ENCODE measurements at places on chromosomes 6 and 20.

DNA sequence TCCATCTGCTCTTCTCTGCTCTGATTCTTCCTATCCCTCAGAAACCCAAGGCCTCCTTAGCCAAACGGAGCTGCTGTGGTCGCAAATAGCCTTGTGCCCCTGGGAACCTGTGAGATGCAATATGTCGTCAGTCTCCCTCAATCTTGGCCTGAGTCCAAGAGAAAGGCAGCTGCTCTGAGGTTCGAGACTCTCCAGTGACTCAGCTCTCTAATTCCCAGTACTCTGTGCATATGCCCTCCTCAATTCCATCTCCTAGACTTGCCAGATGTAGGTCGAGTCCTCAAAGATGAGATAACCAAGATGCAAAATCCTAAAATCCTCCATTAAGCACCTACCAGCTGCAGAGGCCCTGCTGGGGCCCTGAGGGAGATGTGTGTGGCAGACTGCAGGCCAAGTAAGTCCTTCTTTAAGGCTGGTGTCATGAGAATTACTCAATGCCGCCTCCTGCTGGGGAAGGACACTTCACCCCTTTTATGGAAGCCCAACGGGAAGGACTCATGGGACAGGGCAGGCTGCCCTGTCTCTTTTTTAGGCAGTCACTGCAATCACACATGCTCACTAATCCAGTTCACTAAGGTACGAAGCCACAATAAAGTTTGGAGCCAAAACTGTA, 28.5 kb downstream of the C6orf15 start:
- peak; percentile 54 for DNase-seq

GRCh38 chr6:119844387-119844786, 494.8 kb upstream of the MAN1A1 start:
- DNase-seq, result no peak

DNA sequence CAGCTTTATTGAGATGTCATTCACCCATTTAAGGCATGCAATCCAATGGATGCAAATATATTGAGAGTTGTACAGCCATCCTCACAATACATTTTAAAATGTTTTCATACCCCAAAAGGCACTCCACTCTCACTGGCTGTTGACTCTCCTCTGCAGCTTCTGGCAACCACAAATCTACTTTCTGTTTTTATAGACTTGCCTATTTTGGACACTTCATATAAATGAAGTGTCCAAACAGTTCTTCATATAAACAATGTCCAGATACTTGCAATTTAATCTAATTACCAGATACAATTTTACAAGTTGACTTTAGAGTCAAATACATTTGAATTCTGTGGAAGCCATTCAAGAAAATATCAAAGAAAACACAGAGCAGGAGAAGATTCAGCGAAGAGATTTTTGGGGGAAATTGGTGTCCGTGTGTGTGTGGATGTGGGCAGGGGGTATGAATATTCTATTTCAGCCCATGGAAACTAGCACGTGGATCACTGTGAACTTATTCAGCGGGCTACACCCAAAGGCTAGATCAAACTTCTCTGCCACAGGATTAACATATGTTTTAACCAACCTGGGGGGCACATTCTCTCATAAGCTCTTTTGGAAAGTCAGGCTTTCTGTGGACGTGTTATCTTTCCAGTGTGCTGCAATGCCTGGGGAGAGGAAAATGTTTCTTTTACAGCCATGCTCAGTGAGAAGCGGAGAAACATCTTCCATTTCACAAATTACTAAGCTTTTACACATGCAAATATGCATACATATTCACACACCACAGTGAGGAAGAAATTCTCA, 73.9 kb downstream of the PLG start:
- no peak for DNase-seq

DNA sequence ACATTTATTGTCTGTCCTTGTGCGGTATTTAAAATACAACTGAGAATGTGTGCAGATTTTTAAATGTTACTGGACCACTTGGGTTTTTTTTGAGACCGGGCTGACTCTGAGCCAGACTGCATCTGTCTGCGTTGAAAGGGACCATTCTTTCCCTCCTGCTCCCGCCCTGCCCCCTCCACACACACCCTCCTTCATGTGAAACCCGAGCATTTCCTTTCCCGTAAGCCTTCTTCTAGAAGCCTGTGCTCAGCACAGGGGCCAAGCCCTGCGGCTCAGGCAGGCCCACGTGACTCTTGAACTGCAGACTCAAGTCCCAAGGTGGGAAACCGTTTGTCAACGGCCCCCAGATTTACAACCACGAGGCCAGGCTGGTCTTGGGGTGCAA, 82.7 kb upstream of the FOXC1 start:
- peak; percentile 73 for DNase-seq

DNA sequence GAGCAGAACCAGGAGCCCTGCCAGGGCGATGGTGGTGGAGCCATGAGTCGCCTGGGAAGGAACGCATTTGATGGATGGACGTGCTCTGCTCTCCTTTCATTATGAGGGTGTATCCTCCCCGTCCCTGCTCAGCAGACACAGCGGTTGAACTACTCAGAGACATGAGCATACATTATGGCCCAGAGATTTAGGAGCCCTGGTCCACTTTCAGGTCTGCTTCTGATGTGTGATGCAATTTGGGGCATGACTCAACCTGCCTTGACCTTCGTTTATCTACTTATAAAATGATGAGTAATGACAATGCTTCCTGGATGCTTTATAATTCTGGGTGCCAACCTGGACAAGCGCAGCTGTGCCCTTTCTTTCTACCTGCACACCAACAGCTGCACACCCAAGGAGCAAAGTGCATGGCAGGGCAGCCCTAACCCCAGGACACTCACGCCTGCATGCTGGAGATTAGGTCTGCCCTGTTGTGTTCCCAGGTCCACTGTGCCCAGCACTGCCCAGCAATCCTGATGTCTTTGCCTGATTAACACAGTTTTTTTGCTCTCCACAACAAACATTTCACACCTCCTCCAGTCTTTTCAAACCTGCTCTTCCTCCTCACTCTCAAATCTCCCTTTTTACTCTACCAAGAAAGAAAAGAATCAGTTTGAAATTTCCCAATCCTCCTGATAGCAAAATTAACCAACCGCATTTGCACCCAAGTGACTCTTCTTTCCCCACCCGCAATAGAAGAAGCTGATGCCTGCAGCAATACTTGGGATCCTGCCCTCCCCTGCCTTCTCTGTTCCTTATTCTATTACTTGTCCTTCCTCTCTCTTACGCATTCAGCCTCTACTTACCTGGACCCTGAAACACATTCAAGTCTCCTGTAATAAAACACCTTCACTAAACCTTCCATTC, 81.2 kb downstream of the EZR start:
- DNase-seq, result no peak

GRCh38 chr6:56856036-56856580, 98.8 kb upstream of the BEND6 start:
- no peak for DNase-seq

DNA sequence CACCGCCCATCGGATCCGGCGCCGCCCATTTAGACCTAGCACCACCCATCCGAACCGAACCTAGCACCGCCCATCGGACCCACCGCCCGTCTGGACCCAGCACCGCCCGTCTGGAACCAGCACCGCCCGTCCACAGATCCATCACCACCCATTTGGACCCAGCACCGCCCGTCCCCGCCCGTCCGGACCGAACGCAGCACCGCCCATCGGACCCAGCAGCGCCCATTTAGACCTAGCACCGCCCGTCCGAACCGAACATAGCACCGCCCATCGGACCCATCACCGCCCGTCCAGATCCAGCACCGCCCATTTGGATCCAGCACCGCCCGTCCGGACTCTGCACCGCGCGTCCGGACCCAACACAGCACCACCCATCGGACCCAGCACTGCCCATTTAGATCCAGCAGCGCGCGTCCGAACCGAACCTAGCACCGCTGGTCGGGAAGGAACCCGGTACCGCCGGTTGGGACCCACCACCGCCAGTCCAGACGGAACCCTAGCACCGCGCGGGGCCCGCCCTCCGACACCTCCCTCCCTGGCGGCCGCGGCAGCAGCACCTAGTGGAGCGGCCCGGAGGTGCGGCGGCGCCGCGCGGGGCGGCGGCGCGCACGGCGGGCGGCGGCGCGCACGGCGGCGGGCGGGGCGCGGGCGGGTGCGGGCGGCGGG, 348 bp upstream of the AFDN start:
- peak; percentile 66 for DNase-seq

DNA sequence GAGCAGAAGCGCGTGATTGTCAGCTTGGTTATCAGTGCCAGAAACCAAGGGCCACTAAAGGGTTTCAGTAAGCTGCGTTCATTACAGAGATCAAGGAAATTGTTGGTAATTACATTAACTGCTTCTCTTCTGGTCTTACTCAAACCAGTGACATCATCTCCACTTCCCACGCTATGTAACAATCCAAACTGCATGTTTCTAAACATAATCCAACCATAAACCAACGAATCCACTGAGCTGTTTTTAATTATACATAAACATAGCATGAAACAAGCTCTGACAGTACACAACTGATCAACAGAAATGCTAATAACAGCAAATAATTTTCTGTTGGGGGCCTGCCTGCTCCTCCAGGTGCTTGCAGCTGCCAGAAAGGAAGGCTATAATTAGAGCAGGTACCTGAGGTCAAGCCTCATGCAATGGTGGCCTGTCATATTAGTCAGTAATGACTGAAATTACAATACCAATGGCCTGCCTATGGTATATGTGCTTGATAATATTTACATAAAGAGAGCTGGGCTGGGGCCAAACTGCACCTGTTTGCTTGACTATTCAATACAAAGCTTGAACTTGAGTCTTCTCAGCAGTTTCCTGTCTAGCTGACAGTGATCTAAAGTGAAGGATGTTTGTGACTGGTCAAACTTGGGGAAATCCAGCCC, 40.1 kb downstream of the ILRUN start:
- peak; percentile 52 for DNase-seq

DNA sequence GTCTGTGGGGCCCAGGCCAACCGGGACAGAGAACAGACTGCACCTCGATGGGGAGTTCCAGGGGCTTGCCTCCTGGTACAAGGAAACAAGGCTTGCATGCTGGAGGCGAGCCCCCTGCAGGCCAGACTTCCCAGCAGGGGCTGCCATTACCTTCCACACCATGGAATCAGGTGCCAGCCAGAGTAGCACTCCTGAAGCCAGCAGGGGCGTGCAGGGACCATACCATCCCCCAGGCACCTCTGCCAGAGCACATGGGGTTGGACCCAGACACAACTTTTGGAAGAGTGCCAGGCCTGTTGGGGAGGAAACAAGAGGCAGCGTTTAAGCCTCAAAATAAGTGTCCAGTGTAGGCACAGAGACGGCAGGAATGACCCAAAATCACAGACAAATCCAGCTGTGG, 6.5 kb downstream of the DDO start:
- no peak for DNase-seq

GRCh38 chr6:775863-776262, 82.9 kb upstream of the EXOC2 start:
- no peak for DNase-seq

- DNase-seq, result no peak
These were observed 63.3 kb downstream of the HDGFL1 start for GRCh38 chr6:22632581-22633145.

- no peak for DNase-seq
These were observed 719.4 kb downstream of the EPM2A start for GRCh38 chr6:145015739-145016558.

DNA sequence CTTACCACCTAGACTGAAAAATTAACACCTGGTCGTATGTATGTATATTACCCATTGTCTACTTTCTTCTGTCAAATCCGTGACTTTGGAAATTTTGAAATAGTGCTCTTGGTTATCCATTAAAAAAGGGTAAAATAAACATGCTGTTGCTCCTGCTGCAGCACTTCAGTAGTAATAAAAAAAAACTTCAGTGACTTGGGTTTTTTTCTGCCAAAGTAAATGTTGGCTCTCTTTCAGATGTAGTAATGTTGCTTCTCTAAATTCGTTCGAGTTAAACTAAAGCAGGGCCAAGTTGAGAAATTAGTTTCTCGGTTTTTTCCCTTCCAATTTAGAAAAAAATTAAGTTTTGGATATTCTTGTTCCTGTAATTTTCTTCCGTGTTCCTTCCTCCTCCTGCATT, 34.2 kb downstream of the JARID2 start:
- DNase-seq, result no peak

- no peak for DNase-seq
These were observed 286.2 kb downstream of the DHX35 start for GRCh38 chr20:39248171-39248861.

GRCh38 chr6:157880534-157880933, 57.5 kb downstream of the SNX9 start:
- DNase-seq, result no peak

DNA sequence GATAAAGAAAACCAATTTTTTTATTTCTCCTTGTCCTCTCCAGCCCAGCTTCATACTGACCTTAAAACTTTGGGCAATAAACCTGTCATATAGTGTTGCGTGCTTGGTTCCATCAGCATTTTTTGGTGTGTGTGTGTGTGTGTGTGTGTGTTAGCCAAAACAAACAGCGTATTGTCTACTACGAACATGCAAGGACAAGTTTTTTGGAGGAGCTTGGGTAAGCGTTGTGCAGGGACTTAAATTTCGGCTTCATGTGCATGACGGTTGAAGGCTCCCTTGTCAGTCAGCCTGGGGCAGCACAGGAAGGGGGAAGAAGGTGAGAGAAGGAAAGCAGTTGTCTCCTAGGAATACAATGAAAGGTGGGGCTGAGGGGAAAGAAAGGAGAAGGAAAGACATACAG, 62.0 kb upstream of the PAX1 start:
- no peak for DNase-seq

DNA sequence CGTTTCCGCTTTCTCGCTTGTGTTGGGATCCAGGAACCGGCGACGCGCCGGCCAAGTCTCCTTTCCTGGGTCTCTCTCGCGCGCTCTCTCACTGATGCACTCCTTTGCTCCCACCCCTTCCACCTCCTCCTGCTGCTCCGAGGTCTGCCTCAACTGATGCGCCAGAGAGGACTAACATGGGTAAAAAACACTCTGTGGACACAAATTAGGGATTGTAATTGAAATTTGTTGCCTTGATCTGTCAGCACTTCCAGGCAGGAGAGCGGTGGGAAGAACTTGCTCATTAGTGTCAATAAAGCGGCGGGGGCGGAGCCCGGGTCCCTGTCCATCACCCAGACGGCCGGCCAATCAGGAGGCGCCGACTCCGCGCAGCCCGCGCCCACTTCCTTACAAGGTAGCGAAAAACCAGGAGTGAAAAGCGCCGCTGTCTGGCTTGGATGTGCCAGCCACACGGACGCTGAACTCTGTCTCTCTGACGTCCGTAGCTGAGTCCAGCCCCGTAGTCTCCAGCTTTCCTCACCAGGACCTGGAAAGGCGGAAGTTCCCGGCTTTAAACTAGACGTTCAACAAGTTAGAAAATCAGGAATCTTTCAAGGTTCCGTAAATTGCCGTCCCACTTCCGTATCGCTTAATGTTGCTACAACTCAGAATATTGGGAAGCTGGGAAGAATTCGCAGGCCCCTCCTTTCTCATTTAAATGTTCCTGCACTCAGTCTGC, at the start of gene TBX18:
TSS of gene TBX18 (minus strand) at position 267 of the 718 bp plus-strand sequence. CDS start 417 bp downstream, outside the sequence.
- DNase-seq, result no peak

DNA sequence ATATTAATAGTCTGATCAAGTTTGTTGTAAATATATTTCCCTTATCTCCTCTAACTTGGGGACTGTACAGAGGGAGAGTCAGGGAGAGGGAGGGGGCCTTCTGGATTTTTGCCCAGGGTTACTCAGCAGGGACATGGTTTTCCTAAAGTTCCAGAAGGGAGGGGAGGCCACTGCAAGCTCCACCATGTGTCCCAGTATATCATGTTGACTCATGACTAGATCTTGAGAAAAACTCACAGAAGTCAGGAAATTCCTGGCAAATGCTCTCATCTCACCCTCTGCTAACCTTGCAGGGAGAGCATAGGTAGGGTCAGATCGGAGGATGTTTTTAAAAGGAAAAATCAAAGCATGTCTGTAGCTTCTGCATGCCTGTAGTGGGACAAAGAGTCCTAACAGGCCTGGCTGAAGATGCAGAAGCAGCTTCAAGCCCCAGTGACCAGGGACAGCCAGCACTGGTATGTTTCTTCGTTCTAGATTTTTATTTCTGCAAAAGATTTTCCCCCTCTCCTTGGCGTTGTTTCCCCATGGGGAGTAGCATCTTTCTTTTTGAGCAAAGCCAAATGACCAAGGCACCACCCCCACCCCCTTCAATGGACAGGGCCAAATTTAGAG, 272.9 kb upstream of the SUPT3H start:
- no peak for DNase-seq

Data from CD4-positive, alpha-beta T cell treated with Interleukin-17A for 4 hours (primary cell).